Kasumi-1 (cell line): ENCODE measurements at places on chromosomes 6 and 20.

DNA sequence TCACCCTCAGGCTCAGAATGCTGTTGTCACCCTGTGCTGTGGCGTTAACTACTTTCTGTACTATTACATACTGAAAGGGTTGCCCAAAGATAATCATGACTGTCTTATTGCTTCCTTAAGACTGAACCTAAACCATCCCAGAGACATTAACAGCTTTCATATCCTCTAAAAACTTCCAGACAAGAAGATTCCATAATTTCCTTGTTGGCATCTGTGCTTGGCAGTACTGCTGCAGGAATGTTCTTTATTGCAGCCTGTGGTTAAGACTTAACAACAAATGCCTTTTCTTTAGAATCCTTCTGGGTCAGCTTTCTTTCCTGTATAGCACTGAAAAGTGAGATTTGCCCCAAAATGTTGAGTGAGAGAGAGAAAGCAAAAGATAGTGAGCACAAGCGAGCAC, 109.7 kb downstream of the GJA10 start:
- DNase-seq, result no peak

DNA sequence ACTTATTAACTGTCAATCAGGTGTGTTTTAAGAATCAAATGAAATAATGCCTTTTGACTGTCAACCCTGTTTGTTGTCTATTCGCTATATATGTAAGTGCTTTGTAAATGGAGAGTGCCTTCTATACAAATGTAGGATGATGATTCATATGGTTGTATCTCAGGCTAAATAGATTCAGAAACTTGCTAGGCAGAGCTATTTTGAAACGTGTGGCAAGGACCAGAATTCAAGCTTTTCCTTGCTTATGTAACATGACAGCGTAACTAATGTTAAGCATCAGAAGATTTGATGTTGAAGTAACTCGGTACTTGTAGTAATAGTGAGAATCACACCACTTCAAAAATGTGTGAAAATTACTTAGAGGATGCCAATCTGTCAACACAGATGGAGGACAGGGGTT, 3.4 kb downstream of the OGFRL1 start:
- no peak for DNase-seq

- no peak for DNase-seq
Measured at GRCh38 chr6:168086616-168087015, 7.6 kb upstream of the FRMD1 start.

DNA sequence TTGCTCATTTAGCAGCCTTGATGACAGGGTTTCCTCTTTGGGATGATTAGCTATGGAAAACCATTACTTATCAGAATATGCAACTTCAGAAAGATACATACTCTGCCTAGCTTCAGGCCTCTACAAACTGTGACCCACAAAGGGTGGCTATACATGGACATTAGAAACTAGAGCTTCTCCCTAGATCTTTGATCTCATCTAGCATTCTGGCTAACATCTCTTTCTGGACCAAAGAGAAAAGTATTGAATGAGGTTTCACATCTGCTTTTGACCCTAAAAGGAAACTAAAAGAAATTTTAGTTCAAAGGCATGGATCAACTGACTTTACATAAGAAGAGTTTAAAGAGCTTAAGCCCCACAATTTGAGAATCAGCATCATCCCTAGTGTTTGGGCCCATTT, 12.4 kb upstream of the HMGN3 start:
- DNase-seq, result no peak

- DNase-seq, result no peak
Measured at GRCh38 chr6:37068356-37069270, 63.2 kb downstream of the FGD2 start.
